ENCODE measurements at places on chromosomes 1 and 21. TPM values are rescaled to one million over a fixed set of nuclear protein-coding genes. Genes with fewer than 3 reads are reported as not detected.

Gene SPOCD1
- total RNA-seq: 0.21 TPM

Gene RGS16
- 10.3 TPM for total RNA-seq

- DNase-seq: peak; percentile 42
Measured at GRCh38 chr1:244974106-244974505, 109.8 kb upstream of the HNRNPU start.

DNA sequence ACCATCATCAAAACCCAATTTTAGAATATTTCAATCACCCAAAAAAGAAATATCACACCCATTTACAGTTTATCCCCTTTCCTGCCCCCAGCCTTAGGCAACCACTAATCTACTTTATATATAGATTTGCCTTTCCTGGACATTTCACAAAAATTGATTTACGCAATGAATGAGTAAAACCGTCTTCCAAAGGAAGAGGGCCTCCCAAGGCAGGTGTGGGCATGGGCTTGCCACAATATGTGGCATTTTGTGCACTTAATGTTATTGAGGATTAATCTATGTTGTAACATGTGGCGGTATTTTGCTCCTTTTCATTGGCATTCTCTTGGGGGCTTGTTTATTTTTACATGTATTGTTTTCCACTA, 11.8 kb upstream of the BMP8B start:
- DNase-seq: no peak

DNA sequence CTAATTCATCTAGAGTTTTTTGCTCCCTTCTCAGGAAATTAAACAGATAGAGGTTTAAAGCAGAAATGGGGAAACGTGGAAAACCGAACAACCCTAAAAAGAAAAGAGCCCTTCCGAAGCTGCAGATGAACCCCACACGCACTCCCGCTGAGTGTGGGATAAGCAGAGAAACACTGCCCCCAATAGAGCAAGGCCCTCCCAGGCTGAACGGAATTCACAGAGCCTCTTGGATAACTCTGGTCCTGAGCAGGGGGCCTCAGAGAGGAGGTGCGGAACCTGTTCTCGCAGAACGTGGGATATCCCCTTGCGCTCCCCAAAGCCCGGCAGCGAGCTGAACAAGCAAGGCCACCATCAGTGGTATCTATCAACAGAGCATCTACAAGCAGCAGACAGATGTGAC, 44.9 kb downstream of the SSBP3 start:
- DNase-seq: peak; percentile 65

Gene FNBP1L
- 57.0 TPM for total RNA-seq

DNA sequence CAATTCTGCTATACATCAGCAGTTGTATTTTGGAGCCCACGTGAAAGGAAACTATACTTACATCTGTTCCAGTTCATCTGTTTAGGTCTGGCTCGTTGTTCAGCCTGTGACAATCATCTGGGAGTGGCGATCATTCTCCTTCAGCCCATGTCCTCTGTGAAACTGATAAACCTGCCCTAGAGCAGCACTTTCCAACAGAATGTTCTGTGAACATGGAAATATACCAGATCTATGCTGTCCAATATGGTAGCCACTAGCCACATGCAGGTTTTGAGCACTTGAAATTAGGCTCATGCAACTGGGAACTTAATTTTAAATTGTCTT, 24.5 kb upstream of the COQ8A start:
- DNase-seq: no peak
